ENCODE measurements at places on chromosomes 16 and 17.

- no peak for DNase-seq
These were observed 10.9 kb downstream of the RABEP2 start for GRCh38 chr16:28913946-28914724.

GRCh38 chr17:13078591-13079385 is 61.0 kb upstream of the ELAC2 start:
- DNase-seq: no peak

DNA sequence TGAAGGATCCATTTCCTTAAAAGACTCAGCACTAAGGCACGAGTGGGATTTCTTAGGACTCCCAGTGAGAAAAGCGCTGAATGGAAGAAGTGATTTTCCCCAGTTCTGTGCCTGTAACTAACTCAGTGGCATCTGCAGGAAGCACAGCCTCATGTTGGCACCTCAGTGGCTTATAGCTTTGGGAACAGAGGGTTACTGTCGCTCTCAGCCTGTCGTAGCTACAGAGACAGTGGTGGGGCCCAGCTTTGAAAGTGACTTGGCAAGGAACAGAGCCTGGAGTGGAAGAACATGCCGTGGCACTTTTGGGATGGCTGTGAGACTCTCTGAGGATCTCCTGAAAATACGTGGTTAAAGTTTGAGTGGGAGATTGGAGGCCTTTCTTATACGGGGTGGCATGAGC is 242.4 kb upstream of the MYOCD start:
- DNase-seq: no peak

GRCh38 chr17:13362341-13363122 is 239.2 kb downstream of the HS3ST3A1 start:
- no peak for DNase-seq

- no peak for DNase-seq
These were observed 51.5 kb downstream of the KNOP1 start for GRCh38 chr16:19666477-19666876.

- no peak for DNase-seq
These were observed 15.5 kb downstream of the MXRA7 start for GRCh38 chr17:76695059-76695831.

- no peak for DNase-seq
These were observed 21.1 kb downstream of the COX11 start for GRCh38 chr17:54947396-54947795.

GRCh38 chr17:42766124-42766523 is 5.1 kb downstream of the RAMP2 start:
- no peak for DNase-seq

DNA sequence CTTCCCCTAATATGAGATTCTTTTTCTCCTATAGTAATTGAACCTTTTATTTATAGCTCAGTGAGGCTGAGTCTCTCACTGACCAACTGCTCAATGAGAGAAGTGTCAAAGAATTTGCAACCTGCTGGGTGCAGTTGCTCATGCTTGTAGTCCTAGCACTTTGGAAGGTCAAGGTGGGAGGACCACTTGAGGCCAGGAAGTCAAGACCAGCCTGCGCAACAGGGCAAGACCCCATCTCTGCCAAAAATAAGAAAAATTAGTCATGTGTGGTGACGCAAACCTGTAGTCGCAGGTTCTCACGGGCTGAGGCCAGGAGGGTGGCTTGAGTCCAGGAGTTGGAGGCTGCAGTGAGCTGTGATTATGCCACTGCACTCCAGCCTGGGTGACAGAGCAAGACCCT is 30.9 kb upstream of the CRYBA1 start:
- DNase-seq: no peak

GRCh38 chr17:75142236-75142971 is 10.9 kb upstream of the NT5C start:
- DNase-seq: no peak

DNA sequence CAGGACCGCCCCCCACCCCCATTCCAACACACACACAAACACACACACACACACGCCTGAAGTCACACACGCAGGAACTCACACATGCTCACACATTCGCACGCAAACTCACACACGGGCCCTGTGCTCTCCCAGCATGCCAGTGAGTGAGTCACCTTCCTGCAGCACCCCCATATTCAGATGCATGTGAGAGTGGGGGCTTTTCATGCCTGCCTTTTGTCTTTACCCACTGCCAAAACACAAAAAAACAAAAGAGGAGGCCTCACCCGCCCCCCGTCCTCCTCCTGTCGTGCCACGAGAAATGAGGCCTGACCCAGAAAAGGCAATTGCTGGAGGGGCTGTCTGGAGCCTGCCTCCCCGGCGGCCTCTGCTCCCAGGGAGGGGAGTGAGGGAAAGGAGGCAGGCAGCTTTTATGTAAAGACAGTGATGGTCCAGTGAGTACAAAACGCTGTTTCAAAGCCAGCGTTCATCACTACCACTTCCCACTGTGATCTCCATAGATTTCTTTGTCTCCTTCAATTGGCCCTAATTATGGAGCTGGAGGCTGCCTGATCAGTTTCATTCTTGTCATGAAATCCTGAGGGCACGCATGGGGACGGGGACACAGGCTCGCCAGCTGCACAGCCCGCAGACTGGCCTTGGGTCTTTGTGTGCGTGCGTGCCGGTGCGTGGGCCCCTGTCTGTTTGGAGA is 29.5 kb upstream of the GSE1 start:
- no peak for DNase-seq

- DNase-seq: no peak
These were observed 16.4 kb upstream of the SEC14L1 start for GRCh38 chr17:77124192-77124889.

DNA sequence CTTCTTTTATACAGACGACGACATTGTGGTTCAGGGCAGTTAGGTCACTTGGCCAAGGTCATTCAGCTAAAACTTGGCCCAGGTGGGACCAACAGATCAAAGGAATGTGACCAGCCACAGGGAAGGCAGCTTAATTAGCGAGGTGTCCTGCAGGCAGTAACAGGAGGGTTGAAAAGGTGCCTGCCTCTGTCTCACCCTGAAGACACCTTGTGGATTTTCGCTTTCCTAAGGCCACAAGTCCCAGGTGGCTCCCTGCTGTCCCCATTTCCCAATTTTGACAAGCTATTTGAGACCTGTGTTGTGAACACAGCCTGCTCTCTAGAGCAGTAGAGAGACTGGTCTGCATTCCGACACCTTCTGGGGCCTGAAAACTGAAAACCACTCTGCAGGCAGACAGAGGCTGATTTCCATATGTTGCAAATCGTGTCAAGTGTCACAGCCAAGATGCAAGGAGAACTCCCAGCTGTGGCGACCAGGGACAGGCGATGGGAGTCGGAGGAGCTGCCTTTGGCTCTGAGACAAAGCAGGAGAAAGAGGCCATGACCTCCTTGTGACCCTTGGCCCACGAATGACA is 593.1 kb upstream of the CDH5 start:
- no peak for DNase-seq

- DNase-seq: no peak
These were observed 4.8 kb downstream of the IL4R start for GRCh38 chr16:27318392-27319256.

- DNase-seq: no peak
These were observed 7.0 kb downstream of the PLXDC1 start for GRCh38 chr17:39144416-39144840.

GRCh38 chr16:9469512-9469911 is 378.1 kb downstream of the HAPSTR1 start:
- no peak for DNase-seq

DNA sequence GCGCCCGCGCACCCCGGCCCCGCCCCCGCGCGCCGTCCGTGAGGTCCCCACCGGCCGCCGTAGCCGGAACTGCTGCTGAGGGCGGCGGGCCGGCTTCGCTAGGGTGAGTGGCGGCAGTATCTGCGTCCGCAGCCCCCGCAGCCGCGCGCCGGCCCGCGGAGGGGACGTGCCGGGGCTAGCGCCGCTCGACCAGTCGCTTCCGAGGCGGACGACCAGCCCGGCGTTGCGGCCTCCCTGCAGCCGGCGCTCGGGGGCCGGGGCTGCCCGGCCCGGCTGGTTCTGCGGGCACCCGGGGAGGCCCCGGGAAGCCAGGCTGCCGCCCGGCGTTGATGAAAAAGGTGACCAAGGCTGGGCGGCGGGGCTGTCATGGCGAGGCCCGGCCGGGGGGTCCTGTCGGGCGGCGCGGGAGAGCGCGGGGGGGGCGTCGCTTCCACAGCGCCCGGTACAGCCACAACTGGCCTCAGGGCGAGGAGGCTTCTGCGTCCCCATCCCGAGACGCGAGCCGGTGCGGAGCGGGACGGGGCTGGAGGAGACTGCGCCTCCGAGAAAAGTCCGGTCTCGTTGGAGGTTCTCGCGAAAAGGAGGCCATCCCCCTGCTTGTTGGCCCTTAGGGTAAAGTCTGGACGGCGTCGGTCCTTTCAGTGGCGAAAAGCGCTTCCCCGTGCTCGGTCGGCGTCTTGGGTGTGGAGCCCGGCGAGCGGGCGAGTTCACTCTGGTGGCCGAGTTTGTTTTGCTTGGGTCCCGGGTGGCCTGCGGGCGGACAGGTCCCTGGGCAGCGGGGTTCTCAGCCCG is at the start of gene CRAMP1:
Gene CRAMP1, plus strand, starts transcription at position 41 of the 792 bp plus-strand sequence. CDS start 2,280 bp downstream, outside the sequence.
- no peak for DNase-seq

DNA sequence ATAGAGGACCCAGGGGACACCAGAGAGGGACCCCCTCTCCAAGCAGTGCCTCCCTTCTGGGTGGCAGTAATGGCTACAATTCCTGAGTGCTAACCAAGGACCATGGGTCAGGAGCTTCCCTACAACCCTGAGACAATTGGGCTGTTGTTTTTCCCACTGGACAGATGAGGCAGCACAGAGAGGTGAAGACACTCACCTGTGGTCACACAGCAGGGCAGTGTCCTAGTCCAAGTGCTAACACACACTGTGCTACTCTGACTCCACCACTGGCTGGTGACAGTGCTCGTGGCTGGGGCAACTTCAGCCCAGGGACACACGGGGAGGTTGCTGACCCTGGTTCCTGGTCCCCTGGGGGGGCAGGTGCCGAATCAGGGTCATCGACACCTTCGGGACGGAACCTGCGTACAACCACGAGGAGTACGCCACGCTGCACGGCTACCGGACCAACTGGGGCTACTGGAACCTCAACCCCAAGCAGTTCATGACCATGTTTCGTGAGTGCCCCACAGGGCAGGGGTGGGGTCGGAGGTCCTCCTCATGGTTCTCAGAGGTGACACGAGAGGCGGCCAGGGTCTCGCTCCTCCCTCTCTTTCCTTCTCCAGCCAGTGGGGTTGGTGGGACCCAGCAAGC is 58.1 kb downstream of the MGAT5B start:
- DNase-seq: no peak

- DNase-seq: peak; percentile 82
These were observed 1.4 kb downstream of the HAGHL start for GRCh38 chr16:728131-728889.

DNA sequence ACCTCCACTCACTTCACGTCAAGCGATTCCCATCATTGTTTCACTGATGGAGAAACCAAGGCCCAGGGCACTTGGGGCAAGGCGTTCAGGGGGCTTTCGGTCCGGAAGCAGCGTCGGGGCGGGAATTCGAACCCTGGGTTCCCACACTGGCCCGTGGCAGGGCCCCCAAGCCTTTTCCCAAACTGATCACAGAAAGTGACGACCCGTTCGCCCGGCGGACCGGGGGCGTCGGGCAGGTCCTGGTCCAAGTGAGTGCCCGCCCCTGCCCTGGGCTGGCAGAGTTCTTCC is 856 bp upstream of the MON1B start:
- no peak for DNase-seq

DNA sequence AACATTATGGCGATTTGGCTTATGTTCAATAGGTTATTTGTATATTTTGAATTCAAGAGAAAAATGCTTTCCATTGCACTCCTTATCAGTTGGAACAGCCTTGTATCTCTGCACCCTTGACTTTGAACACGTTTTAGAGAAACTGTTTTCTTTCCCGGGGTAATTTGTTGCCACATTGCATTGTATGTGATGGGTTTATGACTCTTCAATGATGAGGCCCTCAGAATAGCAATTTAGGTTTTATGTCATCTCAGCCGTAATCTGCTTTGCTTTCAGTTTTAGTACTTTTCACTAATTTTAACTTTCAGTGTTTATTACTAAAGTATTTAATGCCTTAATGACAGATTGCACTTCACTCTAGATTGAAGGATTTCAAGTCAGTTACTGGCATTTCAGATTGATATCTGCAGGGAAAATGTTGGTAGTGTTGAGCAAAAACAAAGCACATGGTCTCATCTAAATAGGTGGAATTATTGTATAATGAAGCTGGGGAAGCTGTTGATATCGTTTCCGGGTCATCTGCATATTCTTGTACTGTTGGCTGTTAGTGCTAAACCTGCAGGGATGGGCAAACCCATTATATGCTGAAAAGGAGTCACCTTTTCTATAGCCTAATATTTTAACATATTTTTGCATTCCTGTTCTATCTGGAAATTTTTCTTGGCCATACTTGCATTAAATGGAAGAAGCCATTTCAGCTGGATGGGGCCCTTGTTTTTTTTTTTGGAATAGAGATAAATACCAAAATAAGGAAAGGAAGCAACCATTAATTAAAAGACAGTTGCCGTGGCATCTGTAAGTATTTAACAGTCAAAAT is 2.0 kb downstream of the LUC7L3 start:
- no peak for DNase-seq

- peak; percentile 53 for DNase-seq
These were observed 4.7 kb upstream of the MMP15 start for GRCh38 chr16:58020628-58021521.

DNA sequence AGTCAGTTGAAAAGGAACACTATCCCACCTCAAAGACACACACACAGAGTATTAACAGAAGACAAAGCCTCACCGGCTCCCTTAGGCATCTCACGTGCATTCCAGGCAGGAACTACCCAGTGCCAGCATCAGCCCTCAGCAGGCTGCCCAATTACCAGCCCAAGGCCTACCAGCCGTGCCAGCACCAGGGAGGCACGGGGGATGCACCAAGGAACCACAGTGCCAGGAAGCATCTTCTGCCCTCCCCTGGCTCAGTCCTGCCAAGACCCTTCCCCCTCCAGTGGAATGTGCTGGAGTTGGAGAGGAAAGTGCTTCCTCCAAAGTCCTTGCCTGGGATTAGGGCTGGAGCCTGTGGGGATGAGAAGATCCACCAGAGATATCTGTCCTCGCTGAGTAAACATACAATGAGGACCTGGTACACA is 11.0 kb upstream of the KRT19 start:
- no peak for DNase-seq

DNA sequence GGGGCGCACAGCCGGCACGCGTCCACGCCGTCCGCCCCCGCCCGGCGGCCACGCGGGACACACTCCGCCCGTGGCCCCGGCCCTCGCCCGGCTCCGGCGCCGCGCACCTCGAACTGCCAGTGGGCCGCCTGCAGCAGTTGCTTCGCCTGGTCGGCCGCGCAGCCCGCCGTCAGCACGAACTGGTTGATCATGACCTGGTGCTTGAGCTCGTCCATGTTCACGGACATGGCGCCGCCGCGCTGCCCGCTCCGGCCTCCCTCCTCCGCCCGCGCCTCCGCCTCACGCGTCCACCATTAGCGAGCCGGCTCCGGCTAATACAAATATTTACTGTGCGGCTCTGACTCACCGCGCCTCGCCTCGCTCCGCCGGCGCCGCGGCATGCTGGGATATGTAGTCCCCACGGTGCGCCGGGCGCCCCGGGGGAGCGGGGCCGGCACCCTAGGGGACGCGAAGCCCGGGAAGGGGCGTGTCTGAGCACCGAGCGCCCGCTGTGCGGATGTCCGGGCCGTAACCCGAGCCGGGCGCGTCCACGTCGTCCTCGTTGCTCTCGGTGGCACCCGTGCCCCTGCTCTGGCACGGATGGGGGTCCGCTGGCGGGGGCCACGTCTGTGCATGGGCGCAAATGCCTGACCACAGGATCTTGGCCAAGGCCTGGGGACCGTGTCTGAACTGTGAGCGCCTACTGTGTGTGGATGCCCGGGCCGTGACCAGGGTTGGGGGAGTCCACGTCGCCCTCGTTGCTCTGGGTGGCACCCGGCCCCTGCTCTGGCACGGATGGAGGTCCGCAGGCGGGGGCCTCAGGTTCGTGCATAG is at the start of gene UBALD1:
Gene UBALD1, minus strand, starts transcription at position 318 of the 813 bp plus-strand sequence. Its CDS starts 91 bp downstream, at position 227.
- peak; percentile 92 for DNase-seq
